ENCODE measurements at places on chromosomes 4 and X.

DNA sequence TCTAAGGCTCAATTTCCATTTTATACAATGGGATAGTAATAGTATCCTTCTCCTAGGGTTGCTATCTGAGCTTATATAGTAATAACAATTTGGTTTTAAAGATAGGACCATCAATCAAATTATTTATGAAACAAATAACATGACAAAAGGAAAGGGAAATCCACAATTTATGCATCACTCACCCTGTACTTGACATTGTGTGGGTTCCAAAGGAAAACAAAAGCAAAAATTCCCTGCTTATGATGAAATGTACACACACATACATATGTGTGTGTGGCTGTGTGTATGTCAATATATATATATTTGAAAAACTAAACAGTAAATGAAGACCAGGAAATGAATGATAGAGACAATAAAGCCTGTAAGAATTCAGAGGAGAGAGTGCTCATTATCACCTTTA is 2.9 kb upstream of the TNIP3 start:
- no peak for DNase-seq

DNA sequence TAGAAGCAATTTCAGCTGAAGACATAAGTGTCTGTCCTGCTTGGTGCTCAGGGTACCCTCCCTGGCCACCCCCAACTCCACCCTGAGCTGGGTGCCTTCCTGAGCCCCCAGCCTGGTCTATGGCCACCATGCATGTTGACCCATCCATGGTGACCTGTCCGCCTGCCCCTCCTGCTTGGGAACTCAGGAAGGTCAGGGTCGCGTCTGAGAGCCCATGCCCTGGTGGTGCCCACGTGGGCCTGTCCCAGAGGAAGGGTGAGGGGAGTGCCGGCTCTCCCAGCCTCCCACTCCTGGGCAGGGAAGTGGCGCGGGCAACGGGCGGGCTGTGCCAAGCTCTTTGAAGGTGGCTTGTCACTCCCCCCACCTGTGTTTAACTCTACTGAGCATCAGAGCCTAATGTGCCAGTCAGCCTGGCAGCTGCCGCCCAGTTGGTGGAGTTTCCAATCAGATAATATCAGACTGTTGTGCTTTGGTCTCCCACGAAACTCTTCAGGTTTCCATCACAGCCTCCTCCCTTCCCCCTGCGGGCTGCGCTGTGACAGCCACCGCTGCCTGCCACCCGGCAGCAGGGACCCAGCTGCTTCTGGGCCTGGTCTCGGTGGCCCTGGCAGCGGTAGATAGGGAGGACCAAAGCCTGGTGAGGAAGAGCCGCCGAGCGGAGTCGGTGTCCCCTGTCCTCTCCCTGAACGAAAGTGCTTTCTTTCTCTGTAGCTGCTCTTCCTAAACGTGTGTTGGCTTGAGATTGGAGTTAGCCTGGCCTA is 4.8 kb downstream of the SH3BP2 start:
- DNase-seq, result peak; percentile 93

DNA sequence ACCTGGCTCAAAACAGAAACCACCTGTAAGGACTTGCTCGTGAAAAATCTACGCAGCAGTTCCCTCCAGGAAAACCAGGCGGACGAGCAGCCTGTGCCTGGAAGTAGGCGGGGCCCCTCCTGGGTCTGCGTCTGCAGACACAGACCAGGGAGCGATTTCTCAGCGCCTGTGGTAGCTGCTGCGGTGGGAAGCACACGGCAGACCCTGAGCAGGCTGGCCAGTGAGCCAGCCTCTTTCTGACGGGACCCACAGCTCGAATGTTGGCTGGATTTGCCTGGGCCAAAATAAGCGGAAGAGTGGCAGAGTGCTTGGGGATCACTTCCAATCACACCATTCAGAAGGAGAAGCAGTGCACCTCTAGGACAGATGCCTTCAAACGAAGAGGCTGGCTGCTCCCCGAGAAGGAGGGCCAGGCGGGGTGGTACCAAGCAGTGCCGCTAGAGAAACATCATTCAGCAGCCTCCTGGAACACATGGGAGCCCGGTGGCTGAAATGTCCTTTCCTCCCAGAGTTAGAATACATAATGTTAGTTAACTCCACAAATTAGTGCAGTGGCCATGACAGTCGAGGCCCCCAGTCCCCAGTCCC is 85.9 kb downstream of the GATB start:
- DNase-seq, result no peak

DNA sequence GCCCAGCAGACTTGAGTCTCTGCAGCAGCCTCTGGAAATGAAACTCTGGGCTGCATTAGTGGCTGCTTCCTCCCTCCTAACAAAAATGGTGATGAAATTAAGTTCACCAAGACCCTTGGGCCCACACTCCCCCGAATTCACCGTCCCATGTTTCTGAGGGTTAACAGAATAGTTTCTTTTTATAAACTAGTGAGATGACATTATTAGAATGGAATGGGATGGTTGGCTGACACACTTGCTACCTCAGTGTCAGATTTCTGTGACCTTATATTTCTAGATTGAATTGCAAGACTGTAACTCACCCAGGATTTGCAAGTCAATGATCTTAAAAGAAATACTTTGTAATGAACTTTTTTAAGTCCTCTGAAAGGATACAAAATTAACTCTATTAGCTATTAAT is 127.1 kb downstream of the SHROOM3 start:
- DNase-seq, result no peak

- DNase-seq, result no peak
These were observed 91.2 kb downstream of the LRP2BP start for GRCh38 chr4:185304541-185304940.

- no peak for DNase-seq
These were observed 388.6 kb upstream of the PITX2 start for GRCh38 chr4:111011458-111011857.

DNA sequence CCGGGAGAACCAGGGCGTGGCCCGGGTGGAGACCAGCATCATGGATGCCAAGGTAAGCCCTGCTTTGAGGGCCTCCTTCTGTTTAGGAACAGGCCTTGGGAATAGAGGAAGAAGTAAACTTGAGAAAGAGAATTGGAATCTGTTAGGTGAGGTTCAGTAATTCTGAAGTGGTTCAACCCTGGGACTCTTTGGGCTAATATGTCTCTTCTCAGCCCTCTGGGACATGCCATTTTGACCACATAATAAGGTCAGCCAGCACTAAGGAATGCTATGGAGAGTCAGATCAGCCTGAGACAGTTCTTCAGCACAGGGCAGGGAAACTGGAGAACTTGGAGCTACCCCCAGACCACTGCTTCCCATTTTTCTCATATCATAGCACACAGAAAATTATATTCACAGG is 63.3 kb upstream of the PRPS1 start:
- DNase-seq, result no peak

GRCh38 chr4:57190601-57191481 is 80.7 kb upstream of the IGFBP7 start:
- DNase-seq, result peak; percentile 39

- DNase-seq, result no peak
These were observed 25.6 kb downstream of the FLNA start for GRCh38 chrX:154348646-154349358.

Measured in common myeloid progenitor, CD34-positive (primary cell).